ENCODE measurements at places on chromosomes 16 and 17.

DNA sequence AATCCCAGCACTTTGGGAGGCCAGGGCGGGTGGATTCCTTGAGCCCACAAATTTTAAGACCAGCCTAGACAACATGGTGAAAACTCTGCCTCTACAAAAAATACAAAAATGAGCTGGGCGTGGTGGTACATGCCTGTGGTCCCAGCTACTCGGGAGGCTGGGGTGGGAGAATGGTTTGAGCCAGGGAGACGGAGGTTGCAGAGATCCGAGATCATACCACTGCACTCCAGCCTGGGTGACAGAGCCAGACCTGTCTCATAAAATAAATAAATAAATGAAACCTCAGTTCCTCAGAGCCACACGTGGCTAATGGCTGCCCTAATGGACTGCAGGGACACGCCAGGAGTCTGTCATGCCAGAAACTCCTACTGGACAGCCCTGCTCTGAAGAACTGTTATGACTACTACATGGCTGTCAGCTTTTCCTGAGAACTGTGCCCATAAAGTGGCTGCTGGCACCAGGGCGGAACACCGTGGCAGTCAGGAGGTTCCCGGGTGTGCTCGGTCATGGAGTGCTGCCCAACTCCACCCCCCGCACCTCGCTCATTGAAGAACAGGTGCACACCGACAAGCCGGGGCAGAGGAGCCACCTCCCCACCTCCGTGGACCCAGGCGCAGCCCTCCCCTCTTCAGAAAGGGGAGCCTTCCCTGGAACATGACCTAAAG is 4.3 kb downstream of the TMEM11 start:
- DNase-seq, result no peak

GRCh38 chr17:77257596-77258458 is 117.1 kb downstream of the SEC14L1 start:
- DNase-seq, result no peak

DNA sequence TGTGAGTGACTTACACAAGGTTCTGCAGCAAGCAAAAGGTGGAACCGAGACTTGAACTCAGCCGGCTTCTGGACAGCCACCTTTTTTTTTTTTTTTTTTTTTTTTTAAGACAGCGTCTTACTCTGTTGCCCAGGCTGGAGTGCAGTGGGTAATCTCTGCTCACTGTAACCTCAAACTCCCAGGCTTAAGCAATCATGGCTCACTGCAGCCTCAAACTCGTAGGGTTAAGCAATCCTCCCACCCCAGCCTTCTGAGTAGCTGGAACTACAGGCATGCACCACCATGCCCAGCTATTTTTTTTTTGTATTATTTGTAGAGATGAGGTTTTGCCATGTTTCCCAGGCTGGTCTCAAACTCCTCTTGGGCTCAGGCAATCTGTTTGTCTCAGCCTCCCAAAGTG is 55.2 kb upstream of the GOT2 start:
- no peak for DNase-seq

DNA sequence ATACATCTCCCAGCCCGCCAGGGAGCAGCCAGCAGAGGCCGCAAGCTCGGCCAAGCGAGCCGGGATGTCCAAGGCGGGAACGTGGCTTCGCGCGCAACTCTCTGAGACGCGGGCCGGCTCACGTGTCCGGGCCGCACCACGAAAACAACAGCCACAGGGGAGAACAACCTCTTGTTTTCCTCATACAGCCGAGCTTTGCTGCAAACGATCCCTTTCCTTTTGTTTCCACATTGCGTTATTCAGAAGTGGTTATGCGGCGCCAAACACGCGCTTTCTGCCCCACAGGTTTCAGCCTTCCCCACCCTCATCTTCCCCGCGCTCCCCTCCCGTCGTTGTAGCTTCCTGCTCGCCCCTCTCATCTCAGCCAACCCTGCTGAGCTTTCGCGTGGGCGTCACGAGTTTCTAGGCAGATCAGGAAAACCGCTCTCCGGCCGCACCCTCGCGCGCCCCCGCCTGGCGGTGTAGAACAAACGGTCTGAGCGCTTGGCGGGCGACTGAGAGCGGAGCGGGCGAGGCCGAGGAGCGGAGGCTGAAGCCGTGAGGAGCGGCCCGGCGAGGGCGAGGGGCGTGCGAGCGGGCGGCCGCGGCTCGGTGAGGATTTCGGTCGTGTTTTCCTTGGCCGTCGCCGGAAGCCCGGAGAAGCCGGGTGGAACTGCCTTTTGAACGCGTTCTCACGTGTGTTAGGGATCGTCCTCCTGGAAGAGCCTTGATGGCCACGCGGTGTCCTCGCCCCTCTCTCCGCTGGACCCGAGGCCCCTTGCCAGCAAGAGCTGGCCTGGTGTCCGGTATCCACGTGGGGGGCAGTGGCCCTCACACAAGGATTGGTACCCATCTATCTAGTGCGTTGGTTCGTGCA is 6.6 kb upstream of the SMARCD2 start:
- DNase-seq, result peak; percentile 96

- no peak for DNase-seq
Measured at GRCh38 chr16:27977966-27978365, 85.5 kb downstream of the GSG1L start.

- no peak for DNase-seq
Measured at GRCh38 chr17:62720126-62720850, 87.8 kb downstream of the MARCHF10 start.

DNA sequence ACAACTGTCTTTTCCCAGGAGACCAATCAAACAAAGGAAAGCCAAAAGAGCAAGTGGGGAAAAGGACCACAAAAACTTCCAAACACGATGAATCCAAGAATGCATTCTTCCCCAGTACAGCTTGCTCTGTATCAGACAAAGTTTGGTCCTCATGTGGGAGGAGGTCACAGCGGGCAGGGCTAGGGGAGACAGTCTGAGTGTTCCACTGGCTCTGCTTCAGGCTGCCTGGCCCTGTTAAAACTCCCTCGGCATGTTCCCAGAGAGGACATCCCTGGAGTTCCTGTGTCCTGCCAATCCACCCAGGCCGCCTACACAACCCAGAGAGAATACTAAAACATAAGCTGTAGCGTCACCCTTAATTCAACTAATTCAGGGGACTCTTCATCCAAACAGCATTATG is 415.1 kb upstream of the DYNLRB2 start:
- DNase-seq, result no peak

GRCh38 chr17:76805319-76805718 is 62.9 kb upstream of the MGAT5B start:
- DNase-seq, result no peak

DNA sequence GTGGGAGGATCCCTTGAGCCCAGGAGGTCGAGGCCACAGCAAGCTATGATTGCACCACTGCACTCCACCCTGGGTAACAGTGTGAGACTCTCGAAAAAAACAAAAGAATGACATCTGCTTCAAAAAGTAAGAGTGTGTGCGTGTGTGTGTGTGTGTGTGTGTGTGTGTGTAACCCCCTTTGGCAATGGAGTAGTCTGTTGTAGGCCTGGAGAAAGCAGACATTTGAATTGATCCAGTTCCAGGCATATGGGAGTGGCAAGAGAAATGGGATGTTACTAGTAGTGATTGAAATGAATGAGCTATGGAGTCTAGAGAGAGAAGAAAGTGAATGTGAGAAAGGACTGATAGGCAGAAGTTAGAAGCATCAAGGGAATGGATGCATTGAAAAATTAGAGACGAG is 9.9 kb downstream of the CASC3 start:
- no peak for DNase-seq

DNA sequence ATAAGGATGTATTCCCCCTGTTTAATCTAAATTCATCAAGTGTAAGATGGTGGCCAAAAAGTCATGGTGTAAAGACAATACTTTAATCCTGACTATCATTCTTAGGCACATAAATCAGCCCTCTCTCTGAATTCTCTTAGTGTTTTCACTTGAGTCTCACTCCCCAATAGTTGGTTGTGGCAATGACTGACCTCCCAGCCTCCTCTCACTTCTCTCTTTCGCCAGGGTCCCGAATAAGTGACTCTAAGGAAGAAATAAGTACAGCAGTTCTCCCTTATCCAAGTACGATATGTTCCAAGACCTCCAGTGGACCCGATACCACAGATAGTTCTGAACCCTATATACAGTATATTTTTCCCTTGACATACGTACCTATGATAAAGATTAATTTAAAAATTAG is 335.3 kb downstream of the MAF start:
- no peak for DNase-seq

- no peak for DNase-seq
Measured at GRCh38 chr16:17304106-17304490, 166.7 kb downstream of the XYLT1 start.

DNA sequence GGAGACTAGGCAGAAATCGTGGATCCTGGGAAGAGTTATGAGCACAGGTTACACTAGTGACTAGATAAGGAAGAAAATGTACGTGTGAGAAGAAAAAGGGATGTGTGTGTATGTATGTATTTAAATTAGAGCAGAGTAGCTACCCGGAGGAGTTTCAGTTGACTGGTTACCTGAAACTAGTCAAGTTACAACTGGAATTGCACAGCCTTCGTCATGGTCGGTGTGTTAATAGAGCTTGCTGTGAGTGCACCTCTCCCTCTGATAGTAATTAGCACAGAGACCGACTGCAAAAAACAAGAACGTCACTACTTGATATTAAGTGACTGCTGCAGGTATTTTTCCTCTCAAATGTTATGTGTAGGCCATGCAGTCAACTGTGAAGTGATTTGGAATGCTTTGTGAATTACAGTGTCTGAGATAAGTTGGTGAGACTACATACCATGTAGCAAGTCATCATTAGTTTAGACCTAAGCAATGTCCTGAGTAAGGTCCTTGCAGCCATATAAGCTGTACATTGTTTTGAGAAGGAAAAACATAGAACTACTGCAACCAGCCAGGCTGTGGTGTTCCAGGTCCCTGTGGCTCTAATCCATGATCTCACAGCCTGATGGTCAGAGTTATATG is 95.7 kb downstream of the WNT3 start:
- DNase-seq, result no peak

DNA sequence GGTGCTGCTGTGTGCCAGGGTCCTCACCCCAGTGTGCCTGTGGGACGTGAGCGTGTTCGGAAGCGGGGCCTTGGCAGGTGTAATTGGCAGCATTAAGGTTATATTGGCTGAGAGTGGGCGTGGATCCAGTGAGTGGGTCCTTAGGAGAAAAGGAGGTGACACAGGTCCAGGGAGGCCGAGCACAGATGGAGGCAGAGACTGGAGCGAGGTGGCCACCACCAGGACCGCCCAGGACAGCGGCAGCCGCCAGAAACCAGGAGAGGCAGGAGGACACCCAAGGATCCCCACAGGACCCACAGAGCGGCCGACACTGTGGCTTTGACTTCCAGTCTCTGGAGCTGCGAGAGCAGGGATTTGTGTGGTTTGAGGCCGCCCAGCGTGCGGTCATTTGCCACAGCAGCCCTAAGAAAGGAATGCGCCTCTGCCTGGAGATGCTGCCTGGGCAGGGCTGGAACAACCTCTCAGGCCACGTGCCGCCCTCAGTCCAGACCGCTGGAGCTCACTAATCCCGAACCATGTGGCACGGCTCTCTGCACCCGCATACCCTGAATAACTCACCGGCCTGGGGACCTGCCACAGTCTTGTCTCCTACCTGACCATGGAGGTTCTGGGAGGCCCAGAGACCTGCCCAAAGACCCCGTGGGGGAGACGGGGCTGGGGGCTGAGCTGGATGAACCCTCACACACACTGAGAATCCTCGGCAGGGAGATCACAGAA is 45.4 kb downstream of the SOX8 start:
- no peak for DNase-seq

DNA sequence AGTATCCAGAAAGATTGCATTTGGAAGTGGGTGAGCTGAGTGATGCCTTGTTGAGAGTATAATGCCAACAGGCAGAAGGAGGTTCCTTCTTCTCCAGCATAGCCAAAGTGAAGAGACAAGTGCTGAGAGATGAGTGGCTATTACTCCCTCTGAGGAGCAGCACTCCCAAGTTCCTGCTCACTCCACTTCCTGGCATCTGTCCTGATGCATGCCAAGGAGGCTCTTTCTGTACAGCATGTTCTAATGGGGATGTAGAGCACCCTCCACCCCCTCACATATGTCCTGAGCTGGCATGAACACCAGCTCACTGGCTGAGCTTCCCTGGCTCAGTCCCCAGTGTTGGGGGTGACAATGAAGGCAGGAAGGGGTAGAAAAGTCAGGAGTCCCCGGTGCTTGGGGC is 44.2 kb upstream of the DNAH9 start:
- no peak for DNase-seq

DNA sequence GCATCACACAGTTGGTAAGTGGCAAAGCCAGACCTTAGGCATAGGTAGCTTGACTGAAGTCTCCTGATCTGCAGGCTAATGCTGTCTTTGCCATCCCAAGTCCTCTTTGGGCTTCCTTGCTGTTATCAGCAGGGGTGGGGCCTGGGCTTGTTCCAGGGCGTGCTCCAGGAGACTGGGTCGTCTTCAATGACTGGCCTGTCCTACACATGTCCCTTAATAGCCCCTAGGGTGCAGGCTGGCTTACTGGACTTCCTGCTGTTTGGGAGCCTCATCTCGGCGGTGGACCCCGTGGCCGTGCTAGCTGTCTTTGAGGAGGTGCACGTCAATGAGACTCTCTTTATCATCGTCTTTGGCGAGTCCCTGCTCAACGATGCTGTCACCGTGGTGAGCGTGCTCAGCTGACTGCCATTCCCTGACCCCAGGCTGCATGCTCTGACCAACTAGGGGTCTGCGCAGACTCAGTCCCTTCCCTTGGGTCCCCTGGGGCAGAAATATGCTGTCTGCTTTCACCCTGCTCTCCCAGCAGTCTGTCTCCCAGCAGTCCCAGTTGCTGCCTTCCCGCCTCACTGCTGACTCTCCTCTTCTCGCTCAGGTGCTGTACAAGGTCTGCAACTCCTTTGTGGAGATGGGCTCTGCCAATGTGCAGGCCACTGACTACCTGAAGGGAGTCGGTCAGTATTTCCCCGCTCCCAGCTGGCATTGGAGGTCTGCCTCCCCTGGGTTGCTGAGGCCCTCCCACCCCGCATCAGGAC is 6.2 kb downstream of the SLC9A5 start:
- DNase-seq, result no peak

DNA sequence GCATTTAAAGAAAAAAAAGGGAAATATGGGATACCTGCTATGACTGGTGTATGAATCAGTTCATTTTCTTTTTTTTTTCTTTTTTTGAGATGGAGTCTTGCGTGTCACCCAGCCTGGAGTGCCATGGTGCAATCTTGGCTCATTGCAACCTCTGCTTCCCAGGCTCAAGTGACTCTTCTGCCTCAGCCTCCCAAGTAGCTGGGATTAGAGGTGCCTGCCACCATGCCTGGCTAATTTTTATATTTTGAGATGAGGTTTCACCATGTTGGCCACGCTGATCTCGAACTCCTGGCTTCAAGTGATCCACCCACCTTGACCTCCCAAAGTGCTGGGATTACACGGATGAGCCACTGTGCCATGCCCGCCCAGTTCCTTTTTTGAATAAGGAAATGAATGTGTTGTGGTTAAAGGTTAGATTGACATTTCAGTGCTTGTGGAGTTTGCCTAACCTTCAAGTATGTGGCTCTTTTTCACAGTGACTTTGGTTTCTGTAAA is 7.7 kb downstream of the HAPSTR1 start:
- DNase-seq, result no peak

- DNase-seq, result peak; percentile 18
Measured at GRCh38 chr16:30876867-30877266, 17.0 kb downstream of the BCL7C start.

GRCh38 chr17:69672924-69673323 is 258.4 kb downstream of the MAP2K6 start:
- no peak for DNase-seq

Data from CD8-positive, alpha-beta T cell (primary cell).